ENCODE measurements at places on chromosomes 2 and 18.

DNA sequence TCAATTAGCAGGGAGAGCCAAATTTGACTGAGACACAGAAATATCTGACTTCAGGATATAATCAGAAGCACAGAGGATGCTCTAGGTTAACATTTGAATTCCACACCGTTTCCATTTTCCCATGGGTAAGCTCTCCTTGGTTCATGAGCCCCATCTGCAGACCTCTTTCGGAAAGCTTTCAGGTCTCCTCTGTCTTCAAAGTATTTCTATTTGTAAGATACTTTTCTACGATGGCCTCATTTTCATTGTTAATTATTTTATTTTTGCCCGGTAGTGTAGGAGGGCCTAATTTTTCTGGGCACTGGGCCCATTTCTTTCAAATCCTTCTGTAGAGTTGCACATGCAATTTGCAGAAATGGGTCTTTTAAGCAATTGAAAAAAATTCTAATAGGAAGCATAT lies 53.8 kb downstream of the LRPPRC start:
- no peak for DNase-seq

GRCh38 chr2:237594514-237594871 lies 4.0 kb upstream of the RAB17 start:
- no peak for DNase-seq

GRCh38 chr2:133562558-133562957 lies 5.7 kb downstream of the NCKAP5 start:
- no peak for DNase-seq

DNA sequence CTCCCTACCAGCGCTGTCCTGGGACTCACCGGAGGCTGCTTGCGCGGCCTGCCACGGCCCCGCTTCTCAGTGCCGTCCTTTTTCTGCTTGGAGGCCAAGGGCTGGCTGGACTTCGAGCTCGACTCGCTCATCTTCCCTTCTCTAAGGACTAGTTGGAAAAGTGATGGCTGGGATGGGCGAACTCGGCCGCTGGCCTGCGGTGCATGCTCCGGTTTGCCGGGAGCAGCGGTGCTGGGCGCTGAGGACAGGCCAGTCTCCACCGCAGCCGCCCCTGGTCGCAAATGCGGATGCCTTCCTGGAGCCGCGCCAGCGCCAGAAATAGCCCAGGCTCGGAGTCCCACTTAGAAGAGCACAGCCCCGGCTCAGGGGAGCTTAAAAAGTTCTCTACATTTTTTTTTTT lies 3.1 kb downstream of the C2orf81 start:
- no peak for DNase-seq

DNA sequence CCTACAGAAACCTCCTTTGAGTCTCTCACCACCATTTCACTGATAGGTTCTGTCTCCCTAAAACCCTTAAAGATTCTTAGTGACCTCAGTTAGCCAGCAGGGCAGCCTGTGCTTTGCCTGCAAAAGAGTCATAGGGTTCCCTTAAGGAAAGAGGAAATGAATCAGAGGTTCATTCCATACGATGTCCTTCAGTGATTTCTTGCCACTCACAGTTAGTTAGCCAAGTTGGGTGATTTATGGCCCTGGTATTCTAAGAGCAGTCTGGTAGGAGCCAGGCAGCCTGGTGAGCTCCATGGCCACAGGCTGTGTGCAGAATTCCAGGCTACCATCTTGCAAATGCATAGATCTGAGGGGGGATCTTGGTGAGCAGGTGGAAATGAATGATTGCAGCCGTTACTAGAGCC lies 18.7 kb upstream of the CCBE1 start:
- no peak for DNase-seq

GRCh38 chr18:62484941-62485340 lies 37.9 kb upstream of the ZCCHC2 start:
- DNase-seq = no peak

DNA sequence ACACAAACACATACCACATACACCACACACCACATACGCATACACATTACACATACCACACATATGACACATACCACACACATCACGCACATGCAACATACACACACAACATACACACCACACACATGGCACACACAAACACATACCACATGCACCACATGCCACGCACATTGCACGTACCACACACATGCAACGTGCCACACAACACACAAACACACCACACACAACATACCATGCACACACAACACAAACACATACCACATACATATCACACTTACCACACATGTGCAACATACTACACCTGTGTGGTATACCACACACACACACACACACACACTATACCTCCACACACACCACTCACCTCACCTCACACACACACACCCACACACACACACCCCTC lies 15.0 kb downstream of the TMEM177 start:
- DNase-seq = no peak

- no peak for DNase-seq
Measured at GRCh38 chr2:188570370-188570769, 278.7 kb downstream of the GULP1 start.

DNA sequence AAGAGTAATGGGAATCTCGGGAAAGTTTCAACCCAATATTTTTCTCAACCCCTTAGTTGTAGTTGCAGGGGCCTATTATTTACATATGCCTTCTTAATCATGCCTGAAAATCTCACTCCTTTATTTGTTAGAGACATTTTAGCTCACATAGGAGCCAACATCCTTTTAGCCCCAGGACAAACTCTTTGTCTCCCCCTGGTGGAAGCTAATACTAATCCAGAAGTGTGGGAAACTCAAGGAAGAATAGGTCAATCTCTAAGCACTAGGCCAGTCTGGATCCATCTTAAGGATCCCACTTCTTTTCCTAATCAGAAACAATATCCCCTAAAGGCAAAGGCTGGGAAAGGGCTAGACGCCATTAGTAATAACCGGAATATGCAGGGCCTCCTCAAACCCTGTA lies 550.9 kb upstream of the PKDCC start:
- DNase-seq = no peak

DNA sequence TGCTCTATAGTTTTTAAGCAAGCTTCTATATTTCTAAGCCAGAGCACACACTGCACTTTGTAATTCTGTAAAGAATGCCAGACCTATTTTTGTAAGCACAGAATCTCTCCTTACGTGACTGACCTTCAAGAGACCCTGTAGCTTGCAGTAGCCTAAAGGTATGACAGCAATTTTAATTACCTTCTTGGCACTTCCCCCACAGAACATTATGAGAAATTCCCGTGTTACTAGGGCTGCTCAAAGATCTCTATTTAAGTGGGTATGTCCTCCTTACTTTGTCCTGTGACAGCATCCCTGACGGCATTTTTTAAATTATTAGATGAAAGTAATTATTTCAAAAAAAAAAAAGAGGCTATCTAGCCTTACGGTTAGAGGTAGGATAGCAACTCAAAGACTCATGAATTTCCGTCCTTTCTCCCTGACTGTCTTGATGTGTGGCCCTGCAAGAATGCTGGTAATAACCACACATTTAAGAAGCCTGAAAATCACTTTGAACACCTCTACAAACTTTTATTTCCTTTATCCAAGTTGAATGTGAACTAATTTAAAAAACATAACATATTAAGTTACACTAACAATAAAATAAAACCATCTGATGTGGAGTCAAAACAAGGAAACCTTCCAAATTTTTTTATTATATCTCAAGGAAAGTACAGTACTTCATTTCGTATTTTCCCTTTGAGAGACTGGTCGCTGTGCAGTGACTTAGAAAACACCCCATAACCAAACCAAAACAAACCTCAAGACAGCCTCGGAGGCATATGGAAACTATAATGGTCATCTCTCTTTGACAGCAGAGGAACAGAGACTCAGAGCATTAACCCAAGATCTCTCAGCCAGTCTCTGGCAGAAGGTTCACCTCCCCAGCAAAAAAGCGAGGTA lies 54.9 kb downstream of the THUMPD2 start:
- DNase-seq = no peak

GRCh38 chr18:71936744-71937143 lies 607.4 kb downstream of the CBLN2 start:
- no peak for DNase-seq

DNA sequence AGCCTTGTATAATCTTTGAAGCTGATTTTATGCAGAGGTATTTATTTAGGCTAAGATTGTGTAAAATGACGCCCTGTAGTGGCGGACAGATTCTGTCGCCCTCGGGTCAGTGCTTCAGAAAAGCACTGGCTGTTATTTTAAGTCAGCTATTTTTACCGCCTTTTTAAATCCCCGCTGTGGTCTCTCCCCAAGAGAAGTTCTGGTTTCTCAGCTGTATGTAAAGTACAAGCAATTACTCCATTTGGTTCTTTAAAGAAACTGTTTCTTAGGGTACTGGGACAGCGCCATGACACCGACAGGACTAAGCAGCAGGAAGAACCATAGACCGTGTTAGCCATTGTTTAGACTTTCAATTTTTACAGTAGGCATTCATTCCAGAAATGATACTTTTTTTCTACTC lies 65.0 kb downstream of the UGGT1 start:
- no peak for DNase-seq

DNA sequence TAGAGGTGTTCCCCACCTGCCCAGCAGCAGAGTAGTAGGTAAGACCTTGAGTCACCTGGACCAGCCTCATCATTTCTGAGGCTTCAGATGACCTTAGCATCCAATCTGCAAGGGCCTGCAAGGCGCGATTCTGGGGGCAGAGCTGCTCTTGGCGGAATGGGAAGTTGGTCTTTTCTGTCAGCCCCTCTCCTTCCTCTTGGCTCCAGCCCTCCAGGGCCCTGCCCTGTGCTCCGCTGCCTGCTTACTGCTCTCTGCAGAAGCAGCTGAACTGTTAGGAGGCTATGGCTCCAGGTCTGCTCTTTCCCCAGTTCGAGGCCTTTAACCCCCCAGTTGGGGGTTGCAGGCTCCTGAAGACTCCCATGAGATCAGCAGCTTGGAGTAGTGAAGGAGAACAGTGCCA lies 96.1 kb upstream of the MCFD2 start:
- DNase-seq = no peak

GRCh38 chr2:204713211-204713610 lies 167.9 kb downstream of the PARD3B start:
- DNase-seq = no peak

- no peak for DNase-seq
Measured at GRCh38 chr2:218371983-218372350, 10.1 kb upstream of the SLC11A1 start.

GRCh38 chr2:48332286-48332685 lies 197.7 kb upstream of the STON1 start:
- no peak for DNase-seq

GRCh38 chr2:145431181-145431951 lies 911.4 kb upstream of the ZEB2 start:
- no peak for DNase-seq

DNA sequence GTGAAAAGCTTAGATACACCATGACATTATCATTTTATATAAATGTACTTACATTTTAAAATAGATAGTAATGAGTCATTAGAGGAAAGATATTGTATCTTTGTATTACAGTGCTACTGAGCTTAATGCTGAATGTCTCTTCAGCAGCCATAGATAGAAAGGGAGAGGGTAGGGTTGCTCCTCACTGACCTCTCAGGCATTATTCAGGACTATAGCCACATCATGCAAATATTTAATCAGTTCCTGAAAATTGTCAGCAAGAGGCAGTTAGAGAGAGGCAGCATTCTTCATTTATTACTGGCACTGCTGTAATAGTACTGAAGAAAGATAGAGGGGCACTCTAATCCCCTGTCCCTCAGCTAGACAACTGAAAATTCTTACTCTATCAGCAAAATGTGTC lies 242.0 kb upstream of the TANK start:
- DNase-seq = no peak

- no peak for DNase-seq
Measured at GRCh38 chr2:56240210-56240609, 56.4 kb downstream of the CCDC85A start.

DNA sequence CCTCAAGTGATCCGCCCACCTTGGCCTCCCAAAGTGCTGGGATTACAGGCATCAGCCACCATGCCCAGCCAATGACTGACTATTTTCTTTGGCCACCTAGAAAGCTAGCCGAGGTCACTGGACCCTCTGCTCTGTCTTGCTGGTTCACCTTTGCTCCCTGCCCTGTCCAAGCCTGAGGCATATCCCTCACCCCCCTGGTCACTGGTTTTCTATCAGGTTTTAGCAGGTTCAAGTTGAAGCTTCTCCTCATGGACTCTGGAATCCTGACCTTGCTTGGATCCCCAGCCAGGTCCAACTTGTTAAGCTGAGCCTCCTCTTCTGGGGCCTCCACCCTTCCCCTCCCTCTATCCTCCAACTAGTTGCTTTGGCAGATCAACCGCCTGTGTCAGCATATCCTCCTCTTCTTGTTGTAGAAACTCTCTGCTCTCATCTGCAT lies 33.4 kb downstream of the PAX8 start:
- DNase-seq = no peak

GRCh38 chr2:37375741-37376288 lies 31.4 kb downstream of the QPCT start:
- DNase-seq = no peak

DNA sequence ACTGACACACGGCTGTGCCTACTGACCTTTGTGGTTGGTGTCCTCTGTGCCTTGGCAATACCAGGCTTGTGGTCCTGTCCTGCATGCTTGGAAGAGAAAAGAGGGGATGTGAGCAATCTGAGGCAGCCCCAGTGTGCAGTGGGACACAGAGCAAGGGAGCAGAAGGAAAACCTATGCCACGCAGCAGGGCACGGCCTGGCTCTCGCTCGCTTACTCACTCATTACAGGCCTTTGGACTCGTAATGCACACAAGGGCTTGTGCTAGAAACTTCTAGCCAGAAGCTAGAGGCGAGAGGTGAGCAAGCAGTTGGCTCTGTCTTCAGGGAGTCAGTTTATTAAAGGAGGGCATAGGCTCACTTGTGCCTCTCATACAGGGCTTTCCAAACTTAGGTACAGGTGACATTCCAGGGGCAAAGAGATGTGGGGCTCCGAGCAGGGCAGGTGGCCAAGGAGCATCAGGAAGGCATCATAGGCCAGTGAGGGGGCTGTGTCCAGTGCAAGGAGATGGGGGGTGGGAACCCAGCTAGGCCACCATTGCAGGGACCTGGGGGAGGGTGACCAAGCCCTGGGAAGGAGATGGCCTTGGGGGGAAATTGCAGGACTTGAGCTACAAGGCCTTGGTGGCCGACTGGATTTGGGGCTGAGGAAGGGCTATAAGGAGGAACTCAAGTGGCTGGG lies 100.8 kb downstream of the DYSF start:
- DNase-seq = no peak

All from CD4-positive, alpha-beta T cell treated with Interleukin-15 for 4 hours (primary cell).